ENCODE measurements at places on chromosomes 13 and 19.

DNA sequence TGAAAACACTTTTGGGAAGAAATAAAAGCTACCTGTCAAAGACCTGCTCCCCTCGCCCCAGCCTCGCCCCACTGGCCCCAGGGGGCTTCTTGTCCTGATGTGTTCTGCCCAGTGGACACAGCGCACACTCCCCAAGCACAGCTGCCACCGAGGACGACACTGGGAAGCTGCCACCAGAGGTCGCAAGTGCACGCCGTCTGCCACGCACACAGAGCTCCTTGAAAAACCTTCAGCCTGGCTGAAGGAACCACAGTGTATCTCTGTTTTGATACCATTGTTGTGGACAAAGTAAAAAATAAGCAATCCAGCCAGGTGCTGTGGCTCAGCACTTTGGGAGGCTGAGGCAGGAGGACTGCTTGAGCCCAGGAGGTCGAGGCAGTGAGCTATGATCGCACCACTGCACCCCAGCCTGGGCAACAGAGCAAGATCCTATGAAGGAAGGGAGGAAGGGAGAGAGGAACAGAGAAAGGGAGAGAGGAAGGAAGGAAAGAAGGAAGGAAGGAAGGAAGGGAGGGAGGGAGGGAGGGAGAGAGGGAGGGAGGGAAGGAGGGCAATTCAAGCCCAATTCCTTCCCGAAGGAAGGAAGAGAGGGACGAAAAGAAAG lies 57.3 kb downstream of the CEBPG start:
- H3K27me3 ChIP-seq = no peaks in the 10 kb centered on the region
- no peaks in the 10 kb centered on the region for H3K4me1 ChIP-seq
- no peak overlapping the region for H3K4me3 ChIP-seq

DNA sequence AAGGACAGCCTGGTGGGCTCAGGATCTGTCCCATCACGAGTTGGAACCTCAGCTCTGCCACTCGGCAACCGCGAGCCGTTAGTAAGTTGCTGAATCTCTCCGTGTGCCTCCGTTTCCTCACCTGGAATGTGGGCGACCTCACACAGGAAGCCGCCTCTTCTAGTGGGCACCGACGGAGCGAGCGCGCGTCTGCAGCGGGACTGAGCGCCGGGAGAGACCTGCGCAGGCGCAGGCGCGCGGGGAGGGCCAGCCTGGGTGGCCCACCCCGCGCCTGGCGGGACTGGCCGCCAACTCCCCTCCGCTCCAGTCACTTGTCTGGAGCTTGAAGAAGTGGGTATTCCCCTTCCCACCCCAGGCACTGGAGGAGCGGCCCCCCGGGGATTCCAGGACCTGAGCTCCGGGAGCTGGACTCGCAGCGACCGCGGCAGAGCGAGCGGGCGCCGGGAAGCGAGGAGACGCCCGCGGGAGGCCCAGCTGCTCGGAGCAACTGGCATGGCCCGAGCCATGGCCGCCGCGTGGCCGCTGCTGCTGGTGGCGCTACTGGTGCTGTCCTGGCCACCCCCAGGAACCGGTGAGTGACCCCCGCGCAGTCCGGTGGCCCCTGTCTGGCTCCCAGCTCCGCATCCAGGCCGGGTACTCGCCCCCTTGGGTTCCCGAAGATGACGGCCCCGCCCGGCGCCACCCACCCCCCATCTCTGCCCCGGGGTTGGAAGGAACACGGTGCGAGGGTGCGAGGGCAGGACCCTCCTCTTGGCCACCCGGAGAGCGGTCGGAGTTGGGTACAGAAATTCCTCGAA lies at the start of gene PVR:
TSS of gene PVR (plus strand) at position 306 of the 797 bp plus-strand sequence. CDS start at position 493, 187 bp downstream.
- no peak within 1 kb of the TSS for H3K27ac ChIP-seq
- H3K36me3 ChIP-seq = no peaks in the 10 kb centered on the region
- no peaks in the 10 kb centered on the region for H3K4me1 ChIP-seq
- H3K27me3 ChIP-seq = no peaks in the 10 kb centered on the region
- no peak within 1 kb of the TSS for H3K4me3 ChIP-seq

DNA sequence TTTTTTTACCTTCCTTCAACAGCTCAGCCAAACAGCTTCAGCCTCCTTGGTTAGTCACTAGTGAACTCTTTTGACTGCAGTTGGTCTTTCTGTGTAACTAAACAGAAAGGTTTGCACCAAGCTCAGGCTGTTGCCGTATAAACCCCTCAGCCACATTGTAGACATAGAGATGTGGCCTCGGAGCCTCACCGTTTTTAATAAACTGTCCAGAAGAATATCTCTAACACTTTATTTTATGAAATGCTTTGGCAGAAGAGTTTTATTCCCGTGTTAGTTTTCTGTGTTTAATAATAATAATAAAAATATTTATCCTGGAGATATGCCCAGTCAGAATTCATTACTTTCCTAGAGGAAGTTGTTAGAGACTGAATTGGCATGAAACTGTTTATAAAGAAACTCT lies 171.7 kb upstream of the MAB21L1 start:
- DNase-seq = no peak
- no peaks in the 10 kb centered on the region for H3K4me1 ChIP-seq
- no peaks in the 10 kb centered on the region for H3K36me3 ChIP-seq
- no peaks in the 10 kb centered on the region for H3K27me3 ChIP-seq
- H3K4me3 ChIP-seq = no peak overlapping the region

DNA sequence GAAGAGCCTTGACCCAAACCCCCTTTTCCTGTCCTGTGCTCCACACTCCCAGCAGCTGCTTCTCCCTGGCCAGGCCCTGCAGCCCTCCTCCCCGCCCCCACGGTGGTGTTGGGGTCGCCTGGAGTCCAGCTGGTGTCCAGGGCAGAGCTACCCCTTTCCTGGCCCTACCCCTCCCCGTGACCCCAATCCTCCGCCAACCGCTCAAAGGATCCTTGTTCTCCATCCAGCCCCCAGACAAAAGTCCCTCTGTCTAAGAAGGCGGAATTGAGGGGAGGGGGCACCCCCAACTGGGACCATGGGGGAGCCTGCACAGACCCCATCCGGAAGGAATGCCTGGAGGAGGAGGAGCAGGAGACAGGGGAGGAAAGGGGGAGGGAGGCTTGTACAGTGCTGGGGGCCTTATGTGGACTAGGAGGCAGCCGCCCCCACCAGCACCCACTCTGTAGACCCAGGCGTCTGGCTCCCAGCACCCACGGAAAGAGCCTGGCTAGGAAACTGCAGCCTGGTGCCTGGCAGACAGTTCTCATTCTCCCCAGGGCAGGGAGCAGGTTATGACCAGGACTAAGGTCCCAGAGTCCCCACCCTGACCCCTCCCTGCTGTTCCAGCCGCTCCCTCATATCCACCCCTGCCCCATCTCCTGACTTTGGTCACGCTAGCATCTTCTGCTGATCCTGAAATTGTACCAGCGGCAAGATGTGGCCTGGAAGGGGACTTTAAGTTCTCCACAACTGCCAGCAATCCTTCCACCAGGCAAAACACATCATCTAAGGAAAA lies at the start of gene FXYD3:
TSS of gene FXYD3 (plus strand) at position 647 of the 775 bp plus-strand sequence. CDS start 3,554 bp downstream, outside the sequence.
- H3K4me3 ChIP-seq = no peak within 1 kb of the TSS
- no peaks in the 10 kb centered on the region for H3K27me3 ChIP-seq
- no peak within 1 kb of the TSS for H3K27ac ChIP-seq
- H3K36me3 ChIP-seq = no peaks in the 10 kb centered on the region

DNA sequence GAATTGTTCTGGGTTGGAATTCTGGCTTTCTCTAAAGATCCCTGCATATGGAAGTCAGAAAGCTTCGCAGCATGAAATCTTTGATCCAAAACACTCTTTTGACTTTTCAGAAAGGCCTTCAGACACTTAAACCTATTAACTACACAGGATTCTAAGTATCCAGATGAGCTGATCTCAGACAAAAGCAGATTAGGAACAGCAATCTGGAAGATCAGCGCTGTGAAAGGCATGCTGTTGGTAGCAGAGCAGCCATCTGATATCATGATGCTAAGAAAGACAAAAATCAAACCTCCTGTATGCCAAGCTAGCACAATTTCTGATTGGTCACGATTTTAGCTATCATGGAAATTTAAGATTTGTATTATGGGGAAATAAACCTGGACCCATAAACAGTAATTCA lies 589.9 kb downstream of the GPC5 start:
- no peaks in the 10 kb centered on the region for H3K4me1 ChIP-seq
- no peaks in the 10 kb centered on the region for H3K27me3 ChIP-seq
- no peak overlapping the region for H3K4me3 ChIP-seq
- no peak for DNase-seq
- no peak overlapping the region for H3K27ac ChIP-seq
- no peaks in the 10 kb centered on the region for H3K36me3 ChIP-seq

- H3K4me3 ChIP-seq = no peak overlapping the region
- DNase-seq = no peak
- no peak overlapping the region for H3K27ac ChIP-seq
- no peaks in the 10 kb centered on the region for H3K27me3 ChIP-seq
- no peaks in the 10 kb centered on the region for H3K36me3 ChIP-seq
Measured at GRCh38 chr13:43094901-43095300, 71.5 kb downstream of the DNAJC15 start.

DNA sequence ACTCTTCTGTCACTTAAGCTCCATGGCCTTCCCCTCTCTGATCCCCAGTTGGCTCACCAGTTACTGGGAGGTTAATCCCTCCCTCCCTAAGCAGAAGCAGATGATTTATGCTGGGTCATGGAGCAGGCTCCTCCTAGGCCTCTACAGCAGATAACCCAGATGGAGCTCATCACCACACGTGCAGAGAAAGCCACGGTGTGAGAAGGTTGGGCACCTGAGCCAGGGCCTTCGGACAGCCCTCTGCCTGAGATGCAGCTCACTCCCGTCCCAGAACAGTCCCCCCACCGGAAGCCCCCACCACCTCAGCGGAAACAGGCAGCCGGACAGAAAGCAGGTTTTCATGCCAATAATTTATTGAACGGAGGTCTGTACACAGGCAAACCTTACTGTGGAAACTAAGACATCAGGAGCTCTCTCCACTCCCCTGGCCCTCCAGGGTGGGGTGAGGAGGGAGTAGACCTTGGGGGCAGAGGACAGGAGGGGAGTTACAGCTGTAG lies 9.8 kb downstream of the ZNF526 start:
- DNase-seq = no peak
- H3K27me3 ChIP-seq = no peaks in the 10 kb centered on the region
- peak overlapping the region; percentile 33 for H3K27ac ChIP-seq
- no peaks in the 10 kb centered on the region for H3K4me1 ChIP-seq
- H3K4me3 ChIP-seq = no peak overlapping the region
- H3K36me3 ChIP-seq = peaks cover 96% of the 10 kb centered on the region

DNA sequence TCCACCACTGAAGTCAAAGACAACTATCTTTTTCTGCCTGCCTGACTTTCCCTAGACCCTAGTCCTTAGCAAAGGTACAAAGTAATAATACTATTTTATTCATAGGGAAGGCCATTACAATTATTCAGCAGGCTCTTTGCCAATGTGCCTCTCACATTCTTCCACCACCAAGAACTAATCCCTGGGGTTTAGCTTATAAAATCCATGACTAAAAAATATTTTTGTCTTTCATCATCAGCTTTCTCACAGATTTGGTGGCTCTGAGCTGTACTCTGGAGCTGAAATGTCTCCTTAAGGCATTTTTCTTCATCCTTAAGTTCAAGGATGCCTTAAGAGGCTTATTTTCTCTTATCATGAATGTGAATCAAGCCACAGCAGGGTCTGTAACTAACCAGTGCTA lies 96.1 kb downstream of the OXGR1 start:
- H3K27ac ChIP-seq = no peak overlapping the region
- H3K27me3 ChIP-seq = no peaks in the 10 kb centered on the region
- no peaks in the 10 kb centered on the region for H3K4me1 ChIP-seq
- DNase-seq = no peak
- no peaks in the 10 kb centered on the region for H3K36me3 ChIP-seq

DNA sequence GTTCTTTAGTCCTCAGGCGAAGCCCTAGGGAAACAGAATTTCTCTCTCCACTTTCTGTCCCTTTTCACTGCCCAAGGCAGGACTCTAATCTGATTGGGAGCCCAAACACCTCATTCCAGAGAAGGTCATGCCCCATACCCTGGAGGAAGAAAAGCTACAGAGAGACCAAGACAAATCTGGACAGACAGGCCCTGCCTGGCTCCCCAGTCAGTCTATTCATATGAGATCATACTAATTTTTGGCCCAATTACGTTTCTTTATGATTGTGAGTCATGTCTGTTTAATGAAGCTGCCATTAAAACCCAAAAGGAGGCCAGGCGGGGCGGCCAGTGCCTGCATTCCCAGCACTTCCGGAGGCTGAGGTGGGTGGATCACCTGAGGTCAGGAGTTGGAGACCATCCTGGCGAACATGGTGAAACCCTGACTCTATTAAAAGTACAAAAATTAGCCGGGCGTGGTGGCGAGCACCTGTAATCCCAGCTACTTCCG lies 3.3 kb upstream of the AP3D1 start:
- no peak overlapping the region for H3K4me3 ChIP-seq
- DNase-seq = no peak
- H3K27me3 ChIP-seq = no peaks in the 10 kb centered on the region
- peaks cover 9% of the 10 kb centered on the region for H3K36me3 ChIP-seq
- peaks cover 21% of the 10 kb centered on the region for H3K4me1 ChIP-seq

GRCh38 chr13:67318398-67318797 lies 88.3 kb upstream of the PCDH9 start:
- no peaks in the 10 kb centered on the region for H3K4me1 ChIP-seq
- H3K36me3 ChIP-seq = no peaks in the 10 kb centered on the region
- DNase-seq = no peak
- H3K27ac ChIP-seq = no peak overlapping the region
- H3K4me3 ChIP-seq = no peak overlapping the region

- DNase-seq = no peak
- H3K4me1 ChIP-seq = no peaks in the 10 kb centered on the region
- H3K27ac ChIP-seq = no peak overlapping the region
- no peak overlapping the region for H3K4me3 ChIP-seq
- H3K27me3 ChIP-seq = no peaks in the 10 kb centered on the region
Measured at GRCh38 chr13:44507639-44508038, 68.5 kb downstream of the TSC22D1 start.

- no peaks in the 10 kb centered on the region for H3K27me3 ChIP-seq
- no peak for DNase-seq
- H3K4me1 ChIP-seq = no peaks in the 10 kb centered on the region
- H3K4me3 ChIP-seq = no peak overlapping the region
Measured at GRCh38 chr19:50199259-50199555, 4.2 kb upstream of the MYH14 start.

- no peak overlapping the region for H3K27ac ChIP-seq
- H3K4me1 ChIP-seq = no peaks in the 10 kb centered on the region
- H3K27me3 ChIP-seq = no peaks in the 10 kb centered on the region
- no peak overlapping the region for H3K4me3 ChIP-seq
Measured at GRCh38 chr19:41616792-41617621, 9.9 kb downstream of the CEACAM4 start.

- DNase-seq = no peak
- peaks cover 38% of the 10 kb centered on the region for H3K36me3 ChIP-seq
- H3K4me1 ChIP-seq = no peaks in the 10 kb centered on the region
- no peak overlapping the region for H3K4me3 ChIP-seq
- no peaks in the 10 kb centered on the region for H3K27me3 ChIP-seq
- H3K27ac ChIP-seq = no peak overlapping the region
Measured at GRCh38 chr13:46369506-46370277, 17.4 kb downstream of the RUBCNL start.

GRCh38 chr13:51158365-51158764 lies 47.3 kb upstream of the C13orf42 start:
- no peak overlapping the region for H3K4me3 ChIP-seq
- no peaks in the 10 kb centered on the region for H3K4me1 ChIP-seq
- no peak for DNase-seq
- no peak overlapping the region for H3K27ac ChIP-seq
- H3K27me3 ChIP-seq = no peaks in the 10 kb centered on the region
